Lung (tissue), 17 donors: ENCODE measurements at places on chromosomes 13 and 19.

GRCh38 chr13:114056205-114057013 lies 76.0 kb downstream of the RASA3 start:
- DNase-seq, result no peak

- peak; percentile 88 for DNase-seq
Measured at GRCh38 chr19:10230173-10230860, 814 bp downstream of the S1PR2 start.

- no peak for DNase-seq
Measured at GRCh38 chr13:45410466-45410865, 7.7 kb downstream of the SLC25A30 start.

DNA sequence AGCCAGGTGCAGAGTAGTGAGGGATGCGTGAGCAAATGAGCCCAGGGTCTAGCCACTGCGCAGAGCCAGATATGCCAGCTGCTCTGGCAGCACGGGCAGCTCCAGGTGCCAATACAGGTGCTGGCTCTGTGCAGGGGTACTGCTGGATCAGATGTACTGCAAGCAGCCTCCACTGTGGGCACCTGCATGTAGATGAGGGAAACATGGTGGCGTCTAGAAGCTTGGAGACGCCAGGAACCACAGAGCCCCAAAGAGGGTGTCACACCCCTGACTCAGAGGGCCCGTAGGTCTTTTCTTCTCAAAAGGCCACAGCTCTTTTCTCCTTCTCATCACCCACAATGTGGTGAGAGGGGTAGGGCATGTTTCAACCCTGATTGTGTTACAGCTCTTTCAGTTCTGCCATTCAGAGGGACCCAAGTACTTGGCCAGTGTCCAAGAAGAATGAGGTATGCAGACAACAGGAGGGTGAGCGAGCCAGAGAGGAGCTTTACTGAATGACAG lies 244.4 kb upstream of the SLITRK1 start:
- no peak for DNase-seq

- DNase-seq, result peak; percentile 64
Measured at GRCh38 chr19:53057904-53058580, 13.5 kb downstream of the ERVV-2 start.

GRCh38 chr19:32387701-32388392 lies 17.7 kb upstream of the DPY19L3 start:
- DNase-seq, result no peak

DNA sequence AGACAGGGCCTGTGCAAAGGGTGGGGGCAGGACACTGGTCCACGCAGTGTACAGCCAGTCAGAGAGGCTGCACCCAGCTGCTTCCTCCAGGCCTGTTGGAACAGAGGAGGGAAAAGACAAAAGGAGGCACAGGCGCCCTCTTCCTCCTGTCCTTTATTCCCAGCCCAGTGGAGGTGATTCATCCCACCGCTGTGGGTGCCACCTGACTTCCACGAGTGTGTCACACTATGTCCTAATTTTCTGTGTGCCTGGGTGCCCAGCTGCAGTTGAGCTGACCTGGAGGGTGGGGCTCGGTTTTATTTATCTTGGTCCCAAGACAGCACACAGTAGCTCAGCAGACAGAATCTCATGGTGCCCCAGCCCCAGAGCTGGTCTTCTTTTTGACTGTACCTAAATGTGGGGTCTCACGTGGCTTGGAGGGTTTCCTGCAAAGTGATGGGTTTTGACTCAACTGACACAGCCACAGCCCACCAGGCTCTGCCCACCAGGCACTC lies 9.0 kb downstream of the EPS15L1 start:
- DNase-seq, result no peak

GRCh38 chr19:13841962-13842290 lies 35.0 kb upstream of the NANOS3 start:
- no peak for DNase-seq

- DNase-seq, result no peak
Measured at GRCh38 chr13:70644052-70644451, 535.8 kb upstream of the KLHL1 start.

- no peak for DNase-seq
Measured at GRCh38 chr13:47519626-47520025, 481.4 kb downstream of the SUCLA2 start.

- peak; percentile 94 for DNase-seq
Measured at GRCh38 chr19:34676697-34677385, at the start of gene SCGB2B2. Gene SCGB2B2 (minus strand): TSS chr19:34677159. CDS start chr19:34594563, 82,596 bp downstream.

- DNase-seq, result no peak
Measured at GRCh38 chr13:100179276-100179675, 90.4 kb downstream of the PCCA start.

DNA sequence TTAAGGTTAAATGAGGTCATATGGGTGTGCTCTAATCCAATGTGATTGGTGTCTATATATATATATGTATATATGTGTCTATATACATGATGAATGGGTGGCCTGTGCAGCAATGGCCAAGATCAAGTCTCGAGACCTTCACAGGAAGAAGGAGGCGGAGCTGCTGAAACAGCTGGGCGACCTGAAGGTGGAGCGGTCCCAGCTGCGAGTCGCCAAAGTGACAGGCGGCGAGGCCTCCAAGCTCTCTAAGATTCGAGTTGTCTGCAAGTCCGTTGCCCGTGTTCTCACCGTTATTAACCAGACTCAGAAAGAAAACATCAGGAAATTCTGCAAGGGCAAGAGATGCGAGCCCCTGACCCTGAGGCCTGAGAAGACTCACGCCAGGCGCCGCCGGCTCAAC lies 109.8 kb downstream of the EFNB2 start:
- peak; percentile 64 for DNase-seq

GRCh38 chr19:50359328-50359818 lies 6.1 kb downstream of the NAPSA start:
- no peak for DNase-seq

GRCh38 chr19:8397271-8397670 lies 7.1 kb downstream of the RAB11B start:
- no peak for DNase-seq

DNA sequence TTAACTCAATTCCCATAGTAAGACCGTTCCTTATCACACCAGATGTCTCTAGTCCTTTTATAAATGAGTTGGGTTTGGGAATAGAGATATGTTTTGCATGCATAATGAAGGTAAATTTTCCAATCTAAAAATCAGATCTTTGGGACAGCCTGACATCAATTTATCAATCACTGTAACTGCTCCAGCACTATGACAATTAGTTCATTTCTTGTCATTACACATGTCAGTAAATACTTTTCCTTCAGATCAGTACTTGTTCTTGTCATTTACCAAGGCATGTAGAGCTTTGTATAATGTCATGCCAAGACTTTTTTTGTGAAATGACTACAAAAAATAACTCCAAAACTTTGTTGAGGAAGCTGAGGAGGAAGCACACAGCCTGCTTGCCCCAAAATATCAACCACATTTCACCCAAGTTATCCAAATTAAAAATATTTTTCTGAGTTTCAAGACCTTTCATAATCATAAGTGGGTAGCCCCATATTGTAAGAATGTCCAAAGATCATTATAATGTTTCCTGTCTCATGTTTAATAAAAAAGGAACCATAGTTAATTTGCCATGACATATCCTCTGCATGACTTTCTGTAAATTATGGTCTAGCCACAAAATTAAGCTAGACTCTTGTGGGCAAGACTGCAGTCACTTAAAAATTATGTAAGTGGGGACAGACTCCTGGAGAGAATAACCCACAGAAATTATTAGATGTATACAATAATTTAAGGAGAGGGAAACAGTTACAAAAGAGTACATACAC lies 586.8 kb downstream of the TBC1D4 start:
- DNase-seq, result no peak

- no peak for DNase-seq
Measured at GRCh38 chr13:100552755-100553154, 35.8 kb downstream of the GGACT start.

DNA sequence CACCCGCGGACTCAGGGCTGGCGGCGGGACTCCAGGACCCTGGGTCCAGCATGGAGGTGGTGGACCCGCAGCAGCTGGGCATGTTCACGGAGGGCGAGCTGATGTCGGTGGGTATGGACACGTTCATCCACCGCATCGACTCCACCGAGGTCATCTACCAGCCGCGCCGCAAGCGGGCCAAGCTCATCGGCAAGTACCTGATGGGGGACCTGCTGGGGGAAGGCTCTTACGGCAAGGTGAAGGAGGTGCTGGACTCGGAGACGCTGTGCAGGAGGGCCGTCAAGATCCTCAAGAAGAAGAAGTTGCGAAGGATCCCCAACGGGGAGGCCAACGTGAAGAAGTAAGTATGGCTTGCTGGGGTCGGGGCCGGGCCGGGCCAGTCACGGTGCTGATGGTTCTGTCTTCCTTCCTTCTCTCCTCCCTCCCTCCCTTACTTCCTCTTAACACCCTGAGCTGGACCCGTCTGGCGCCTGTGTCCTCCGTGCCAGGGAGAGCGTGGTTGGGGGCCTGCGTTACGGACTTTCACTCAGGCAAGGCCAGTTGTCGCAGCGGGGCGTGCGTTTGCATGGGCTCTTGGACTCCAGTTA lies 1.4 kb downstream of the STK11 start:
- DNase-seq, result no peak

DNA sequence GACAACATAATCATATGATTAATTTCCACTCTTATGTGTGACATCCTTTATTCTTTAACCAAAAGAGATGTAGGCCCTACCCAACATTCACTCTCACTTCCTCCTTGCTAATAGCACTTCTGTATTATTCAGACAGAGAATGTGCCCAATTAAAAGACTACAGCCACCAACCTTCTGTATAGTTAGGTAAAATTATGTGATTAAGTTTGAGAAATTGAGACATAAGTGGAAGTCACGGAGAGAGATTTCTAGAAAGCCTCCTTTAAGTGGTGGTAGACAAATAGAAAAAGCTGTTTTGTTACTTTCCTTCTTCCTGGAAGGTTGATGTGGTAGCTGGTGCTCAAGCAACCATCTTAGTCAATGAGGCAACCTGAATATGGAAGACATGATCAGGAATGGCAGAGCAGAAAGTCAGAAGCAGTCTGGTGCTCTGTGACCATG lies 14.8 kb downstream of the EPSTI1 start:
- DNase-seq, result no peak

GRCh38 chr13:77207943-77208342 lies 119.0 kb downstream of the MYCBP2 start:
- no peak for DNase-seq

GRCh38 chr19:46951171-46951986 lies 68.3 kb upstream of the NPAS1 start:
- peak; percentile 70 for DNase-seq

- DNase-seq, result no peak
Measured at GRCh38 chr19:29510701-29511265, 15.0 kb upstream of the VSTM2B start.

DNA sequence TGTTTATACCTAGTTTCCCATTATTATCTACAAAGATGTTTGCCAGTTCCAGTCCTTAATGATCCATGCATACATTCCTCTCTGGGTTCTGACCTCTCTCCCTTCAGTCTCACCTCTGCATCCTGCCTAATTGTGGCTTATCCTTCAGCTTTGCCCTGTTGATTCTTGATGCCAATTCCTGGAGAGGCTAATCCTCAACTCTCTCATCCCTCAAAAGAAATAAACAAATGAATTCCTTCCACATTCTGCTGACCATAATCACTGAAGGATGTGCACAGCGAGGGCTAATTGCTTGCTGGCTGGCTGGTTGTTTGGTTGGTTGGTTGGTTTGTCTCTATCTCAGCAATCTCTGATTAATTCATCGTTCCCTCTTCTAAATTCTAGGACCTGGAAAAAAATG lies 113.8 kb downstream of the IRS2 start:
- DNase-seq, result no peak

DNA sequence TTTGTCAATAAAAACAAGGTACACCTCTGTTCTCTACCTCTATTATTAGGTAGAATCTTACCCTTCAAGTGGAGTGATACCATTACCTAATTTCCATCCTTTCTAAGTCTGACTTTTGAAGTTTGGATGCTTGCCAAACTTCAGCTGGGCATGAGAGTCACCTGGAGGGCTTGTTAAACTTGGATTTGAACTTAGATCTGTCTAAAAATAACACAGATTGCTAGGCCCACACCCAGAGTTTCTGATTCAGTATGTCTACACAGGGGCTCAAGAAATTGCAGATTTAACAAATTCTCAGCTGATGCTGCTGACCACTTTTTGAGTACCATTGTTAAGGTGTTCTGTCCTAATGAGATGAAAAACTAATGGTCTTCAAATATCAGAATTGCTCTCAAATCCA lies 512.2 kb downstream of the LMO7 start:
- no peak for DNase-seq

DNA sequence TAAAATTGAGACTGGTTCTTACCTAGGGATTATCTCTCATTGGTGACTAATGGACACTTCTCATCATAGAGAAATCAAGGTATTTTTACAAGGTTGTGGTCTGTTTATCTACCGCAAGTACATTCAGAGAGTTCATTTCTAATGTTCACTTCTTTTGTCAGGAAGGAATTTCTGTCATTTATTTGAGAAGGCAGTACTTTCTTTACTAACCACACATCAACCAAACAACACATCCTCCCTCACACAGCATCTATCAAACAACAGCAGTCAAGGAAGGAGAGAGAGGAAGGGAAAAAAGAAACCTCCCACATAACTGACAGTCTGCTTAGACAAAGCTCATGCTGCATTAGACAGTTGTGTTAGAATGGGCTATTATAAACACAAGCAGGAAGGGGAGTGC lies 182.3 kb upstream of the KLF12 start:
- peak; percentile 51 for DNase-seq

GRCh38 chr19:7272856-7273578 lies 21.2 kb downstream of the INSR start:
- no peak for DNase-seq

- no peak for DNase-seq
Measured at GRCh38 chr19:11090997-11091702, 1.9 kb downstream of the LDLR start.

- DNase-seq, result peak; percentile 93
Measured at GRCh38 chr19:19490214-19490968, 25.0 kb downstream of the TSSK6 start.

DNA sequence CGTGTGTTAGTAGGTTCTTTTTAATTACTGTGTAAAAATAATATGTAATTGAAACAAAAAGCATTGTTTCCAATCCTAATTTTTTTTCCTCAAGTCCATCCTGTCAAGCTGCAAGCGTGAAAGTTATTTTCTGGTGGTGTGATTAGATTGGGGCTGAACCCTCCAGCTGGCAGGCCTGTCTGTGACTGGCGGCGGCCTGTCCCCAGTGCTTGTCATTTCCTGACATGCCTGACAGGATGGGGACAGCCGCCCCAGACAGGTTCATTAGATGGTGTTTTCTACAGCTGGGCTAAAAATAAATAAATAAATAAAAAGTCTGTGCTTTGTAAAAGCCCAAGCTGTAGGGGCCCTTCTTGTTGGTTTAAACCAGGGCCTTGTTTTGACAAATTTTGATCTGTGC lies 53.7 kb upstream of the MAB21L1 start:
- peak; percentile 25 for DNase-seq

- DNase-seq, result no peak
Measured at GRCh38 chr13:40149611-40150274, 494.3 kb downstream of the COG6 start.

- no peak for DNase-seq
Measured at GRCh38 chr13:66037096-66037495, 1193.0 kb downstream of the PCDH9 start.

DNA sequence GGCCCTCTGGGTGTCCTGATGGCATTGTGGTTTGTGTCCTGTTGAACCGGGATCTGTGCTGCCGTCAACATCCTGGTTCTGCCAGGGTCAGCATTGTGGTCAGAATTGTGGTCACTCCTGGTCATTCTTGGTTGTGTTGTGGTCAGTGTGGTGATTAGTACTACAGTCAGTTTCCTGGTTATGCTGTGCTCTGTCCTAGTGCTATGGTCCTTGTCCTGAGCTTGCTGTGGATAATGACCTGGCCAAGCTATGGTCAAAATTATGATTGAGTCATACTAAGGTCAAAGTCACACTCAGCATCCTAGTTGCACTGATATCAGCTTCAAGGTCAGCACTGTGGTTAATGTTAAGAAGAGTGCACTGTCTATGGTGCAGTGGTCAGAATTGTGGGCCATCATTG lies 4.5 kb upstream of the OLFM2 start:
- DNase-seq, result no peak
